ENCODE measurements at places on chromosomes 6 and 20. TPM values are rescaled to one million over a fixed set of nuclear protein-coding genes. Genes with fewer than 3 reads are reported as not detected.

Gene TSPO2
- not detected for total RNA-seq

Gene CDH26
- 0.22 TPM for total RNA-seq

Gene ZSCAN31
- total RNA-seq: 31.9 TPM

Gene SLC12A5
- not detected for total RNA-seq
